ENCODE measurements at places on chromosomes 1 and 21.

GRCh38 chr1:56583957-56584468, 4.7 kb upstream of the PLPP3 start:
- no peak for DNase-seq

DNA sequence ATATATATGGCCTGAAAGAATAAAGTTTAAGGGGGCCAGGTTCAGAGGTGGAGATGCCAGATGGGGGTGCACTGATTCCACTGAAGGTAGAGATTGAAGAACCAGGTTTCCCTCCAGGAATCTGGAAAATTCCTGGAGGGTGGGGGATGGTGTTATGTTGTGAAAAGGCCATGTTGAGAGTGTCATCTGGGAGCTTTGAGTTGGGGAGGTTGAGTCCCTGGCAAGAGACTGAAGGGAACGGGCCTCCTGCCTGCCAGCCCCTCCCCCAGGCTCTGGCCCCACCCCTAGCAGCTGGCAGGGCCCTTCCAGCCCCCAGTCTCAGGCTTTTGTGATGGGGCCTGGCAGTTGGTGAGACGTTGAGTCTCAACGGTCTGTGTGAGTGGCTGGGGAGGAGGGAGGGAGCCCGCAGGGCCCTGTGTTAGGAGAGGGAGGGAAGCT, 4.1 kb downstream of the PTPRU start:
- DNase-seq = no peak

- no peak for DNase-seq
Observed at GRCh38 chr1:23216771-23217420, 406 bp downstream of the HTR1D start.

GRCh38 chr1:88557014-88557413, 127.1 kb upstream of the PKN2 start:
- DNase-seq = no peak

GRCh38 chr1:2343023-2343935, 48.1 kb downstream of the MORN1 start:
- DNase-seq = no peak

DNA sequence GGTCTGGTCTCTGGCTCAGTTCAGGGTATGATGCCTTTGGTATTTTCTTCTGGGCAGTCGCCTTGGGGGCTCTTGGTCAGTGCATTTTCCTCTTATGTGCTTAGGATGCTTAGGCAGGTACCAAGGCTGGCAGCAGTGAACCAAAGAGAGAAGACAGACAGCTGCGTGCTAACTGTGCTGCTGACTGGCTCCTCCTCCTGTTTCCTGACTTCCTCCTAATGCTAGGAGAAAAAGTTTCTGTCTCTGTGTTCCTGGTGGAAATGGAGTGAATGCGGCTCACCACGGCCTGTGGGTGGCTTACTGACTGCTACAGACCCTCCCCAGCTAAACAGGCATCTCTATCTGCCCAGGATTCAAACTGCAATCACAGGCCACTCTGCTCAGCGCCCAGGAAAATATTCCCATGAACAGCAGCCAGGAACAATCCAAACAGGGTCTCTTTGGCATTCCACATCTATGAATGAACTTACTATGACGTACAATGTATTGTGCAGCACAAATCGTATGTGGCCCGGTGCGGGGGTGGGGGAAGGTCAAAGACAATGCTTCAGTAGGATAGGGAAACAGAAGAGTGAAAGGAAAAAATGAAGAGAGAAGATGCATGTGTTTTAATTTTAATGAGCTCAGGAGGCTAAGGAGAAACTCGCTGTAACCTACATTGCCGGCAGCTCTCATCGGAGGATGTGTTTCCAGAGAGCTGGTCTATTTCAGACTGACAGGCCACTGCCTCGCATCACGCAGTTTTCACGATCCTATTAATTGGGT, 2.8 kb downstream of the ABCG1 start:
- DNase-seq = peak; percentile 51

GRCh38 chr1:52640697-52641096, 7.7 kb downstream of the SHISAL2A start:
- DNase-seq = no peak

- no peak for DNase-seq
Observed at GRCh38 chr1:202252271-202252670, 58.7 kb downstream of the LGR6 start.

GRCh38 chr1:199161766-199162303, 523.0 kb downstream of the PTPRC start:
- no peak for DNase-seq

DNA sequence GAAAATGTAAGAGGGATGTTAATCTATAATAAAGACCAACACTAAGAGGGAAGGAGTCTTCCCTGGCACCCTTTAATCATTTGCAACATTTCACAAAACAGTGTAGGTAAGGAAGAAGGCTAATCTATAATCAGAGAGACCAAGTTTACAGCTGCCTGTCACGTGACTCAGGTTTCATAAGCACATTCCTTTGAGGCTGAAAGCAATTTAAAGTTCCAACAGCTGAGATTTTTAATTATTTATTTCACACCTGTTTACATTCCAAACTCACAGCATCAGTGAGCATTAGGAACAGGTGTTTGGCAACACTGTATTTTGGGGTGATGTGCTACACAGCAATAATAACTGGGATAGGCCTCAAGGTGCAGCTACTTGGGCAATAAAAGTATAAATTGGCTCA, 75.7 kb upstream of the PGBD5 start:
- DNase-seq = no peak

- DNase-seq = no peak
Observed at GRCh38 chr1:56194701-56195300, 384.6 kb downstream of the PLPP3 start.

- peak; percentile 78 for DNase-seq
Observed at GRCh38 chr1:206633708-206634121, 1.6 kb upstream of the DYRK3 start.

- no peak for DNase-seq
Observed at GRCh38 chr21:34701726-34702125, 32.9 kb downstream of the CLIC6 start.

- DNase-seq = no peak
Observed at GRCh38 chr1:2452201-2452931, 23.7 kb upstream of the PLCH2 start.

- no peak for DNase-seq
Observed at GRCh38 chr1:76336931-76337371, 262.4 kb downstream of the ST6GALNAC3 start.

- no peak for DNase-seq
Observed at GRCh38 chr1:19315378-19316198, 3.5 kb downstream of the SLC66A1 start.

GRCh38 chr1:246193537-246193936, 313.5 kb downstream of the SMYD3 start:
- DNase-seq = no peak
